ENCODE measurements at places on chromosomes 2 and 18.

DNA sequence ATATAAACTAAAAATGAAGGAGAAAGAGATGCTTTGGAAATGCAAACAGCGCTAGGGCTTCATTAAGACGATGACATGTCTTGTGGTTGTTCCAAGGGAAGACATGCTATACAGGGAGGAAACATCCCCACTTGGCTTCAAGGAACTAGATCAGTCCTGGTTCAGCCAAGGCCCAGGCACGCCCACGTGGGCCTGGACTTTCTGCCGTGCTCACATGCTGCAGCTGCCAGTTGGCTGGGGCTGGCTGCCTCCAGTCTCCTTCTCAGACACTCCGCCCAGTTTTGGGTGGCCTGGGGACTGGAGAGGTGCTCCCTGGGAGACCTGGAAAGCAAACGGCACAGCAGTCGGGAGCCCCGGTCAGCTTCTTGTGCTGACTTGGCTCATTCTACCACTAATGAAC lies 109.6 kb downstream of the GLI2 start:
- peak; percentile 45 for DNase-seq

DNA sequence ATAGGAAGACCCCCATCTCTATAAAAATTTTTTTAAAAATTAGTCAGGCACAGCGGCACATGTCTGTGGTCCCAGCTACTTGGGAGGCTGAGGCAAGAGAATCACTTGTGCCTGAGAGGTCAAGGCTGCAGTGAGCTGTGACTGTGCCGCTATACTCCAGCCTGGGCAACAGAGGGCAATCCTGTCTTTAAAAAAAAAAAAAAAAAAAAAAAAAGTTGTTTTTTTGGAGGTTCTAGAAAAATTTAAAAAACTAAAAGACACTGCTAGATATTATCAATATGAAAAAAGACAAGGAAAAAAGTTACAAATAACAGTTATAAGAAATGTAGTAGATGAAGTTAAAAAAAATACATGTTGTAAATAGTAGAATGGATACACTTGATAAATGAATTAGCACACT lies 56.1 kb upstream of the C2orf15 start:
- DNase-seq, result peak; percentile 5

- DNase-seq, result peak; percentile 38
These were observed 245.1 kb downstream of the NEDD4L start for GRCh38 chr18:58288921-58289797.

- no peak for DNase-seq
These were observed 279.6 kb downstream of the CYRIA start for GRCh38 chr2:16386031-16386430.

DNA sequence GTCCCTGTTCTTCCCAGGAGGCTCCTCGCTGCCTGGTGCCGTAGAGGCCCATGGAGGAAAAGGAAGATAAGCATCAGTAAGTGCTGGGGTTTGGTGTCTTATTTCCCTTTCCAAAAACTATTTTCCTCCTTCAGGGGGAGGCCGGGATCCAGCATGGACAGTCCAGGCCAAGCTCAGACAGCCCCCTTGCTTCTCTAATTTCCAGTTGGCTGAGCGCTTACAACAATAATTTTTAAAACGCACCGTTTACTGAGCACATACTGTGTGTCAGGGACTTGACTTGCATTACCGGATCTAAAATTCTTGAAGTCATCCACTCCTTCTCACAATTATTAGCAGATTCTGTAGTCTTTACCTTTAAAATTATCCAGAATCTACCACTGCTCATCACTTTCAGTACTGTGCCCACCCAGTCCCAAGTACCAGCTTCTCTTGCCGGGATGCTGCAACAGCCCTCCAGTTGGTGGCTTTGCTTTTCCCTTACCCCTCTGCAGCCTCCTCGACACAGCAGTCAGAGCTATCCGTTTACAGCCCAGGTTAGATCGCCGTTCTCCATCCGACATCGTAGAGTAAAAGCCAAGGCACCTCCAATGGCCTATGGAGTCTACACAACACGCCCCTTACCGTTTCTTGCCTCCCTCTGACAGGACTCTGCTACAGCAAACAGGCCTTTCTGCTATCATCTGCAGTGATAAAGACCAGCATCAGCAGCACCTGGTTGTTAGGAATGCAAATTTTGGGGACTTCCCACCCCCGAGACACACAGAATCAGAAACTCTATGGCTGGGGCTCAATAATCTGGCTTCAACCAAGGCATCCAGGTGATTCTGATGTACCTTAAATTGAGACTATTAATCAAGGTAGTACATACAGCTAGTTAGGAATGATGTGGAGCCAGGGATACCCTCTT lies 75.2 kb upstream of the TSPYL6 start:
- no peak for DNase-seq

- DNase-seq, result no peak
These were observed 10.1 kb downstream of the CFAP210 start for GRCh38 chr2:169684135-169684565.

DNA sequence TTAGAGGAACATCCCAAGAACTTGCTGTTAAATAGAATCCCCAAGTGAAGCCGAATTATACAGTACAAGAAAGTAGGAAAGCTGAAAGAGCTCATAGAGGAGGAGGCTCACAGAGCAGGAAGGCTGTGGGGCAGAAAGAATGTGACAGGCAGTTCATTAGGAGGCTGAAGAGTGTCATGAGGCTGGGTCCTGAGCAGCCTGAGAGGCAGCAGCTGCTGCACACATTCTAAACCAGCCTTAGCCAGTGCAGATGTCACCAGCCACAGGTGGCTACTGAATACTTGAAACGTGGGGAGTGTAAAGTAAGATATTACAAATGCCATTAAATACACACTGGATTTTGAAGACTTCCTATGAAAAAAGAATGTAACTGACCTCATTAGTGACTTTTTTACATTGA lies 490.2 kb upstream of the KLHL29 start:
- DNase-seq, result no peak

DNA sequence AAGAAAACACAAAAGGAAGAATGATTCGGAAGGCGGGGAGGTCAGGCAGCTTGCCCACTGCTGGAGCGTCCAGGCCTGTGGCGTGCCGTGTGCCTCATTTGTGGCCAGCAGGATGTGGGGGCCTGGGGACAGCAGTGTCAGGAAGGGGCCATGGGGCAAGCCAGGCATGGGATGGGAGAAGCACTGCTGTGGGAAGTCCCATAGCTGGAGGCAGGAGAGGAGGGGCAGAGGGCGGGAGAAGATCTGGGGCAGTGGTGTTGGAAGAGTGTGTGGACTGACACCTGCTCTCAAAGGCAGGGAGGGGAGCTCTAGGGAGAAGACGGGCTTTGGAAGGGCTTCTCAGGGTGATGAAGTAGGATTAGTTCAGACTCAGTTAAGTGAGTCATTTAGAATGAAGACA lies 133.7 kb downstream of the ACOXL start:
- no peak for DNase-seq

GRCh38 chr2:118319271-118319684 lies 231.0 kb downstream of the INSIG2 start:
- no peak for DNase-seq

- no peak for DNase-seq
These were observed 51.0 kb upstream of the THOC1 start for GRCh38 chr18:318791-319291.

GRCh38 chr2:149089068-149089467 lies 50.6 kb downstream of the LYPD6B start:
- DNase-seq, result peak; percentile 44

DNA sequence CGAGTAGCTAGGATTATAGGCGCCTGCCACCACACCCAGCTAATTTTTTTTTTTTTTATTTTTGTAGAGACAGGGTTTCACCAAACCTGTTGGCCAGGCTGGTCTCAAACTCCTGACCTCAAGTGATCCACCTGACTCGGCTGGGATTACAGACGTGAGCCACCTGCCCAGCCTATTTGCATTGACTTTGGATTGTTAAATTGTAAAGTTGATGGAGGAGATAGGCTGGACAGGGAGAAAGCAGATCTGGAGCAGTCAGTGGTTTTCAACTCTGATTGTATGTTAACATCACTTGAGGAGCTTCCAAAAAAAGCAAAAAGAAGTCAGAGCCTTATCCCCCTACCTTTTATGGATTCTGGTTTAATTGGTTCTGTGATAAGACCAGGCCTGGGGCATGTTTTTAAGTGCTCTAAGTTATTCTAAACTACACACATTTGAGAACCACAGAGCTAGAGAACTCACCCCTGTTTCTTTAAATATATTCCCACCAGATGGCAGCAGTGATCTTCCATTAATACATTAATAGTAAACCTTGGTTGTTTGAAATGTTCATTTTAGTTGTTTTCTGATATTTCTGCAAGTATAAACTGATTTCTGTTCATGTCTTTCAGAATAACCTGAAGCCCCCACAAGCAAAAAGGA lies 7.5 kb downstream of the C2orf49 start:
- peak; percentile 52 for DNase-seq

DNA sequence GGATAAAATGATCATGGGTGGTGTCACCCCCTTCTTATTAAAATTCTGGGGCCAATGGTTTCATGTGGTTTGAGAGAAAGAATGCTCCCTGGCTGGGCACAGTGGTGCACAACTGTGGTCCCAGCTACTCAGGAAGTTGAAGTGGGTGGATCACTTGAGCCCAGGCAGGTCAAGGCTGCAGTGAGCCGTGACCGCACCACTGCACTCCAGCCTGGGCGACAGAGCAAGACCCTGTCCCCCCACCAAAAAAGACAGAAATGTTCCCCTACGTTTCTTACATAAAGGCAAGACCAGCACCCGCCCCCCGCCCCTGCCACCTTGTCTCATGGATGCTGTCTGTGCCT lies 53.0 kb upstream of the ID2 start:
- no peak for DNase-seq

GRCh38 chr2:126808929-126809328 lies 89.8 kb upstream of the TEX51 start:
- DNase-seq, result no peak

DNA sequence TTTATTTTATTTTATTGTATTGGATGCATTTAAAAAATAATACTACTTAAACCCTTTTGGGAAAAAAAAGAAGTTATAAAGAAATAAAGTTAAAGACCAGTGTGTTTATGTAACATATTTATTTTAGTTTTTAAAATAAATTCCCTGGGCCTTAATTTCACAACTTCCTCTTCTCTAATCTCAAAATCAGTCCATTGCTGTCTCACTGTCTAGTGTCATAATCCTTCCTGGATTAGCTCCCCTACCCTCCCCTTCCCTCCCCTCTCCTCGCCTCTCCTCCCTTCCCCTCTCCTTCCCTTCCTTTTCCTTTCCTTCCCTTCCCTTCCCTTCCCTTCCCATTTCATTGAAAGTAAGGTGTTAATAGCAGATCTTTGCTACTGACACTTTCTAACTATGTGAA lies 40.3 kb upstream of the ZEB2 start:
- DNase-seq, result no peak

GRCh38 chr2:144704709-144705095 lies 184.8 kb upstream of the ZEB2 start:
- DNase-seq, result no peak

DNA sequence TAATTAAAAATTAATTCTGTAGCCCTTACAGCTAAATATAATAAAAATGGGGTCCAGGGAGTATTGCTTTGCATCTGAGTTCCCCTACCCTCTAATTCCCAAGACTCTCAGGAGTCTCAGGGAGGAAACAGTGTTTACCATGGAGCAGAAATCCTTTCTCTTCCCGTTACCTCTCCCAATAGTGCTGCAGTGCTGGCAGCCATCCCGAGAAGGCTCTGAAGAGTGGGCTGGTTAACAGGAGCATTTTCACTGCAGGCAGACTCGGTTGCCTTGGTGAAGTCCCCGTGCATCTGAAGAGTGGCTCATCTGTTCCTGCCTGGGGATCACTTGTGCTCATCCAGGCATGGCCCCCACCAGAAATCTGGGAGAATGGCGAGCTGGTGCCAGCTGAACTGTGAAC lies 41.8 kb upstream of the TMEM178A start:
- DNase-seq, result no peak

DNA sequence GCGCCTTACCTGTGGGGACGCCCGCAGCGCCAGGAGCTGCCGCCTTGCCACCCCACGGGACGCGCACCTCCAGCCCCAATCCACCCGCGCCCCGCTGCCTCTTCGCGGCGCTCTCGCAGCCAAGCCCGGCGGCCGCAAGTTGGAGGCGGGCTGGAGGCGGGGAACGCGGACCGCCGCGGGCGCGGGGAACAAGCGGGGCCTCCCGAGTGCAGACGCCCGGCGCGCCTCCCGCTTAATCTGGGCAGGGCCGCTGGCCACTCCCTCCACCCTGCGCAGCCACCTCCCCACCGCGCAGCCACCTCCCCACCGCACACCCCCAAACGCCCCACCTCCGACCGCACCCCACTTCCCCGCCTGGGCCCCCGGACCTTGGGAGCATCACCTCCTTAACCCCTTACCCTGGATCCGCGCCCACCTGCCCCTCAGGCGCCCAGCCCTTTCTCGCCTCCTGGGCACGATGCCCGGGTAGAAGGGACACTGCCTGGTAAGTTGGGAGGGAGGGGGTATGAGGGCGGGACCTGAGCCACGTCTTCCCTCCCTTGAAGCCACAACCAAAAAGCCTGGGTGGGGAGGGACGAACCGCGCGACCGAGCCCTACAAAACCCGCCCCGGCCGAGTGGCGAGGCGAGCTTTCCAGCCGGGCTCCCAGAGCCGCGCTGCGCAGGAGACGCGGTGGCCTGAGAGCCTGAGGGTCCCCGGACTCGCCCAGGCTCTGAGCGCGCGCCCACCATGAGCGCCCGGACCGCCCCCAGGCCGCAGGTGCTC lies at the start of the genes COL4A3 and COL4A4:
Gene COL4A3 (plus strand): TSS at position 627 of the 765 bp plus-strand sequence. CDS start 103 bp downstream, at position 730.
Gene COL4A4 (minus strand): TSS at position 208 of the 765 bp plus-strand sequence. CDS start 16,722 bp downstream, outside the sequence.
- no peak for DNase-seq

GRCh38 chr2:105631922-105632321 lies 112.8 kb upstream of the NCK2 start:
- no peak for DNase-seq

DNA sequence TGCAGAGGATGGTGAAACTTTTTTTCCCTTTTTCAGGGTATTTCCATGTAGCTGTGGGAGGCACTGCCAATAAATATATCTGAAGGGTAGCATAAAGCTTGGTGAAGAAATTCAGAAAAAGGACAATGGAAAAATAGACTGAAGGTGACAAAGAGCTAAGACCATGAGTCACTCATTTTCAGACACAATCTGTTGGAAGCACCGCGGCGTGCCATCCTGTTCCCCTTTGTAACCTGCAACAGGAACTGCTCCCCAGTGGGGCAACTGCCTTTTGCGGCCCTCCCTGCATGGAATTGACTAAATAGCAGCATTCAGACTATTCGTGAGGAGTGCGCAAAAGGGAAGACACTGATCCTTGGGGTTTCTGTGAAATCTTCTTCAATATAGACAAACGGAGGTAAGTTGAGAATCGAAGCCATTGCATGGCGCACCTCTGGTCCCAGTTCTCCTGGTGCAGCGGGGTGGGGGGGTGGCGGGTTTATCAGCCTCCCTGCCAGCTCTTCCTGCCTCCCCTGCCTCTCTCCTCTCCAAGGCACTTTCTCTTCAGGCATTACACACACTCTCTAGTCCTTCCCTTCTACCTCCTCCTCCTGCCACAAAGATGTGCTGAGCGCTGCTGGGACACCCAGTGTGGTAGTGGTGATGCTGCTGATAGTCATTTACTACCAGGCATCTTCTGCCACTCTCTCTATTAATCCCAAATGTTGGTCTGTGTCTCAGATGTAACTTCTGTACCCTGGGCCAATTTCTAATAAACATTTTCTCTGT lies 126.2 kb upstream of the TMEM200C start:
- no peak for DNase-seq

GRCh38 chr2:11264007-11264406 lies 80.4 kb downstream of the ROCK2 start:
- DNase-seq, result no peak

Measured in fibroblast of upper back skin (primary cell).